ENCODE measurements at places on chromosomes 7 and 10. TPM values are rescaled to one million over a fixed set of nuclear protein-coding genes. Genes with fewer than 3 reads are reported as not detected.

NKX6-2 gene
- not detected for total RNA-seq

OGDHL gene
- total RNA-seq = 79.3 TPM

TWIST1 gene
- total RNA-seq = 0.42 TPM

FRG2B gene
- not detected for total RNA-seq

FGFR2 gene
- 21.0 TPM for total RNA-seq

MEIG1 gene
- not detected for total RNA-seq

FOXI2 gene
- not detected for total RNA-seq

SAP25 gene
- 4.5 TPM for total RNA-seq

EDRF1 gene
- total RNA-seq = 7.9 TPM

GPR15LG gene
- not detected for total RNA-seq

CREB3L2 gene
- total RNA-seq = 17.5 TPM

WDFY4 gene
- 1.8 TPM for total RNA-seq

CASD1 gene
- total RNA-seq = 10.4 TPM

KEL gene
- total RNA-seq = 0.46 TPM

CHN2 gene
- total RNA-seq = 48.0 TPM

HK1 gene
- 6.6 TPM for total RNA-seq

TLX1 gene
- 0.29 TPM for total RNA-seq

PIP4K2A gene
- total RNA-seq = 27.6 TPM

PDE6C gene
- total RNA-seq = not detected

PDE1C gene
- not detected for total RNA-seq

MAGI2 gene
- total RNA-seq = 2.3 TPM

MLXIPL gene
- total RNA-seq = 293 TPM

MRPS24 gene
- 56.6 TPM for total RNA-seq

COX19 gene
- total RNA-seq = 6.5 TPM

ANKRD2 gene
- 0.81 TPM for total RNA-seq

SLC13A4 gene
- 0.17 TPM for total RNA-seq

PCGF5 gene
- 30.9 TPM for total RNA-seq

HECTD2 gene
- total RNA-seq = 1.5 TPM

CCDC136 gene
- not detected for total RNA-seq

GARIN1A gene
- 1.3 TPM for total RNA-seq

SCART1 gene
- 1.0 TPM for total RNA-seq

TMEM270 gene
- not detected for total RNA-seq

CAV1 gene
- total RNA-seq = 6.7 TPM

CFAP70 gene
- total RNA-seq = 2.0 TPM

CHAT gene
- total RNA-seq = not detected

ATOH7 gene
- 0.44 TPM for total RNA-seq

ARHGEF35 gene
- 6.8 TPM for total RNA-seq

OR13A1 gene
- total RNA-seq = not detected

OR2A7 gene
- 1.5 TPM for total RNA-seq

POLR2J2 gene
- total RNA-seq = 5.5 TPM

HYAL4 gene
- not detected for total RNA-seq

LOXL4 gene
- 0.51 TPM for total RNA-seq

PALD1 gene
- 1.2 TPM for total RNA-seq

C10orf105 gene
- total RNA-seq = not detected

MRLN gene
- not detected for total RNA-seq

PLAC9 gene
- total RNA-seq = 2.4 TPM

GPNMB gene
- total RNA-seq = 6.7 TPM

DNAJC12 gene
- 25.6 TPM for total RNA-seq

ENTPD1 gene
- total RNA-seq = 4.1 TPM

SEMA3E gene
- total RNA-seq = 0.11 TPM

PRSS58 gene
- total RNA-seq = not detected

ADRB1 gene
- total RNA-seq = 0.16 TPM

UTF1 gene
- total RNA-seq = not detected

TRDMT1 gene
- 1.7 TPM for total RNA-seq

LBX1 gene
- total RNA-seq = not detected

MUC3A gene
- 10.2 TPM for total RNA-seq

CDHR1 gene
- 0.19 TPM for total RNA-seq

SFMBT2 gene
- 1.4 TPM for total RNA-seq

SYNPO2L gene
- total RNA-seq = 0.33 TPM

All from right lobe of liver (tissue), 6 donors.